Cerebellar cortex (tissue), 1 donor: ENCODE measurements at places on chromosomes 13 and 19.
A peak's percentile ranks its signal among the peaks of the same experiment; 100 is the strongest.

GRCh38 chr19:46542428-46543230 lies 47.0 kb upstream of the PNMA8B start:
- DNase-seq: peak; percentile 94

GRCh38 chr19:6890401-6890913 lies 3.1 kb downstream of the ADGRE1 start:
- DNase-seq: no peak

DNA sequence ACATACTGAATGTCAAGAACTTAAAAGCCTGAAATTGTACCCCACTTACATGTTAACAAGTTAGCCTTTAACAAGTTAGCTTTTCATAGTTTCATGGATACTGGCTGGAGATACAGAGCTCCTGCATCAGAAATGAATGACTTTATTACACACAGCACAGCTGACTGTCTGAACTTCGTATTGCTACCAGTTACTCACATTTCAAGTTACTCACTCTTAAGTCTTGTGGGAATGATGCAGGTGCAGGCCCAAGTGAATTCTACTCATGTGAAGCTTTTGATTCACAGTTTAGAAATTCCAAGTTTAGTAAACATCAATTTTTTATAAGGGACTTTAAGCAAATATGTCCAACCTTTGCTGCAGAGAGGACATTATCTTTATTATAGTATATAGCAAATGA lies 762.2 kb upstream of the PRR20A start:
- no peak for DNase-seq

- peak; percentile 68 for DNase-seq
These were observed 12.4 kb downstream of the ZIC2 start for GRCh38 chr13:99993660-99994637.

DNA sequence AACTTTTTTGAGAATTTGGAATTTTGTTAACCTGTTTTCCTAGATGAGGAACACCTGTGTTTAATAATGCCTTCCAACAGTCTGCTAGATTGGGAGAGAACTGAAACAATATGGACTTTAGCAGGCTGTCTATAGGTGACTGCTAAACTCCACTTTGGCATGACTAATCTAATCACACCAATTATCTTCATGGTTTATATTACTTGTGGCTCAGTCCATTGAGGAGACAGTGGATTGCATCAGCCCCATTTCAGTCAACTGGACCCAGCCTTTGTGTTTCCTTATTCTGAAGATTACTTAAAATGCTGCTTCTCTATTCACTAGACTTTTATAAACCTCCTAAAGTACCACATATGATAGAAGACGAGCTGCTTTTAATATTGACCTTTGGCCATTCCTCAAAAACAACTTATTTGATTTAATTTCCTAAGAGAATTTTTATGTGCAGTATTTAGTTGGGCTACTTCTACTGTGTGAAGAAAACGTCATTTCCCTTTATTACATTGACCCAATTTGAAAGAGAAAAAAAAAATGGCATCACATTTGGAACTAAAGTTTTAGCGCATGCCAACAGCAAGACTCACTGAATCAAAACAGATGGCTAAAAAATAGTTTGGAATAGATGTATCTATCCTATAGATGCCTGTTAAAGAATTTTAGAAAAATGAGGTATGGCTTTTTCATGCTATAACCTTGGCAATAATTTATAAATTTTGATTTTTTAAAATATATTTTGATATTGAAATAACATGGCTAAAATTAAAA lies 295.8 kb downstream of the NDFIP2 start:
- no peak for DNase-seq

DNA sequence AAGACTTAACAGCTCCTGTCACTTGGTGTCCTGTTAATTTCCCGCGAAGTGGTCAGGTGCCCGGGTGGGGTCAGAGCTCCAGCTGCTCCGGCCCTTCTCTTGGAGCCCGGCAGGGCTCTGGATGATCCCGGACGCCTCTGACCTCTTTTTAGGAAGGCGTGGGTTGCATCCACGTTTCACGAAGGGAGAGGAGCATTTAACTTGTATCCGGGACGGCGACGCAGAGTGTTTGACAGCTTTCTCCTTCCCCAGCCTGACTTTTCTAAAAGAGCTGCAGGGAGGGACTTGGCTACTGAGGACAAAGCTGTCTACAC lies 656 bp downstream of the ZNF155 start:
- DNase-seq: no peak

- DNase-seq: no peak
These were observed 1.1 kb downstream of the SLITRK1 start for GRCh38 chr13:83881140-83881684.

DNA sequence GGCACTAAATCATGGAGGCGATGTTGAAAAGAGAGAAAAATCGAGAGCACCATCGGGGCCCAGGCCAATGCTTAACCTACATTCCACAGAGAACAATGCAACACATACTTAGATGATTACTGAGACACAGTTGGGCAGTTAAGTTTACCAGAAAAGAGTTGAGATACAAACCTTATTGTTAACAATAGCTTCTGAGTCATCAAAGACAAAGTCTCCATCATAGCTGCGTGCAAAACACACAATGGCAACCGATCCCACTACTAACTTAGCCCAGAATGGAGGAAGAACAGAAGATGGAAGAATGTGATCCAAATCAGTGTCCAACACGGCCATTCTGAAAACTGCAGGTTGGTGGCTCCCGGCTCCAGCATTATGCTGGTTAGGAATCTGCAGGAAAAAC lies 6.2 kb downstream of the TMTC4 start:
- DNase-seq: peak; percentile 35

DNA sequence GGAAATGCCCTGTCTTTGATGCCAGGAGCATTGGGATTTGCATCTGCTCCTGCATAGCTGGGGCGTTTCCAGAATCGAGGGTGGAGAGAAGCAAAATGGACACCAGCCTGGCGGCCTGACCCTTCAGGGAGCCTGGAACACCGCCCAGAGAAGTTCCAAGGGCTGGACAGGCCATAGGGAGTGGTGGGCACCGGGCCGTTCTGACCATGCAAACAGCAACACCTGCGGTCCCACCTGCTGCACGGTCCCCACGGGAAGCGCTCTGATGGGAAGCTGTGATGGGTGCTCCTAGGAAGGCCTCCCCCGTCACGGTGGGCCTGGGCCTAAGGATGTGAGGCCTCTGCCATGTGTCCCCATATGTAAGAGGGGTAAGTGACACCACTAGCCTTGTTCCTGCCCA lies 34.2 kb upstream of the ANKRD10 start:
- no peak for DNase-seq

GRCh38 chr13:28603043-28603664 lies 55.8 kb upstream of the POMP start:
- no peak for DNase-seq

GRCh38 chr19:30214651-30215051 lies 157.5 kb upstream of the ZNF536 start:
- no peak for DNase-seq

DNA sequence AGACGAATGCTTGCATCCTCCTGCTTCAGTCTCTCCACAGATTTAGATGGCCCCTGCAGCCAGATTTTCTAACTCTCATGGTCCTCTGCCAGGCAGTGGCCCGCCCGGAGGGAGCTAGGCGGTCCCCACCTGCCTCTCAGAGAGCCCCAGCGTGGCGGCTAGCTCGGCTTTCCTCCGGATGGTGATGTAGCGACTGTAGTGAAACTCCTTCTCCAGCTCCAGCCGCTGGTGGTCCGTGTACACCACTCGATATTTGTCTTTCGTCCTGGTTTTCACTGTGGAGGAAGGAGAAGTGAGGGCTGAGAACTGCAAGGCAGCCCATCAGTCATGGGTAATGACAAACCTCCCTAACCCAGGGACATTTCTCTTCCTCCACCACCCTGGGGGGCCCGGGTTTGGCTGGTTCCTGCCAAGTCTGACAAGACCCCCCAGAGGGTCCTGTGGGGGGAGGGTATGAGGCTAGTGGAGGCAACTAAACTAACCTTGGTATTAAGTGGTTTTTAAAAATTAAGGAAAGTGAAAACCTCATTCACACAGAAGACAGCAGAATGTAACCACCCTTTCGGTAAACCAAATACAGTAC lies 4.3 kb downstream of the CDX2 start:
- no peak for DNase-seq

DNA sequence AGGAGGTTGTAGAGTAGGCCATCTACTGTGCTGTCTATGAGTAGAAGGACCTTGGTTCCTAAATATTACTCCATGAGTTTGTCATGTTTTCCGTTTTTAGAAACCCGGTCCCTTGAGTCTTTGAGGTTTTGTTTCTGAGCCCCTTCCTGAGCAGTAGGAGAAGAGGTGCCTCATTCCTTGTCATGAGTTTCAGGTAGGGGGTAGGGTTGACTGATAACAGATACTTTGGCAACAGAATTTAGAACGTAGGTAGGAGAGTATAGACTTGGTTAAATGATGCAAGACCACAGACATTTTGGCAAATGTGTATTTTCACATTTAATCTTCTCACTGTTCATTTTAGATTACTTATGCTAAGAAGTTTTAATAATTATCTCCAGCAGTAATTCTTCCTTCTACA lies 24.6 kb downstream of the LMO7 start:
- no peak for DNase-seq

- no peak for DNase-seq
These were observed 214.0 kb downstream of the LHFPL6 start for GRCh38 chr13:39389013-39389412.

DNA sequence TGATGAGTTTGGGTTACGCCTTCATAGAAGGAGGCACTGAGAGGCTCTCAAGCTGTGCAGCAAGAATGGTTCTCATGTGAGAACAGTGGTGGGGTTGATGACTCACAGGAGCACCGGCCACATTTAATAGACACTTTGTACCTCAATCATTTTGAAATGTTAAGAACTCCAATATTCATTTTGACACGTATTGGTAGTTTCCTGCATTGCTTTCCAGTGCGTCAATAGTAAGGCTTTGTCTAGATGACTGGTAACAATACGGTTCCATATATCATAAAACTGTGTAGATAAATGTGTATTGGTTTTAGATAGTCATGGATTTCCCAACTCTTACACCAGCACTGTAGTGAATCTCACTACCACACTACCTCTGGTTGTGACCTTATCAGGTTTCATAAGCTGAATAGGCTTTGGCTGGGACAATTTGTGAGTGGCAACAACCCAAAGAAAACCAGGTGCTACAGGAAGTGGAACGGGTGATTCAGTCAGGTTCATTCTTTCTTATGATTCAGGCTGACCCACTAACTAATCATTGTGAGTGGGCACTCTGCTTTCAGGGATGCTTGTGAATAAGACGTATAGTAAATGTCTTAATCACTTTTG lies 362.6 kb downstream of the KLF5 start:
- no peak for DNase-seq

- no peak for DNase-seq
These were observed 5.6 kb upstream of the SYDE1 start for GRCh38 chr19:15101479-15102082.
